ENCODE measurements at places on chromosomes 7 and 10. TPM values are rescaled to one million over a fixed set of nuclear protein-coding genes. Genes with fewer than 3 reads are reported as not detected.

The GRM3 gene
- total RNA-seq: not detected

- no peak for DNase-seq
Observed at GRCh38 chr10:67971311-67971710, 86.9 kb downstream of the SIRT1 start.

DNA sequence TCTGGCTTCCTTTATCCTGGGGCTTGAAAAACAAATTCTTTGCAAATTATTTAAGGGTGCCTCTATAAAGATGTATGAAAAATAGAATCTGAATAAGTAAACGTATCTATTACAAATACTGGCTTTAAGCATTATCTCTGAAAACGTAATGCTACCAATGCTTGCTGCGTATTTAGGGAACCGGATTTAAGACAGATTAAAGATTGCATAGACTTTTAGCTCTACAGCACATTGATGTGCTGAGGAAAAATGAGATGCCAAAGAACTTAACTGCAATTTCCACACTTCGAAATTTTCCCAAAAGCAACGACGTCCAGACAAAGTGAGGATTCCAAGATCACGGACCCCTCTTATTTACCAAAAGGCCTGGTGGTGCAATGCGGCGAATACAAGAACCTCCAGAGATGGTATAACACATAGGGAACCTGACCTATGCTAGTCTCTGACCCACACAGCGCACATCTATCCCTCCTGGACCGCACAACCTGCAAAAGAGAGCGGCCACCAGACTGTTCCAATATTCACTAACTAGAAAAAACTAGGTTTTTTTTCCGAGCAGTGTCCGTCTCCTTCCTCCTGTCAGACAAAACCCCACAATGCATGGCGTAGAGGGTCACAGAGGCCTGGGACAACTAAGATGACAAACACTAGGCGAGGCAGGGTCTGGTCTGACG lies 34.3 kb upstream of the PHF14 start:
- DNase-seq: no peak

DNA sequence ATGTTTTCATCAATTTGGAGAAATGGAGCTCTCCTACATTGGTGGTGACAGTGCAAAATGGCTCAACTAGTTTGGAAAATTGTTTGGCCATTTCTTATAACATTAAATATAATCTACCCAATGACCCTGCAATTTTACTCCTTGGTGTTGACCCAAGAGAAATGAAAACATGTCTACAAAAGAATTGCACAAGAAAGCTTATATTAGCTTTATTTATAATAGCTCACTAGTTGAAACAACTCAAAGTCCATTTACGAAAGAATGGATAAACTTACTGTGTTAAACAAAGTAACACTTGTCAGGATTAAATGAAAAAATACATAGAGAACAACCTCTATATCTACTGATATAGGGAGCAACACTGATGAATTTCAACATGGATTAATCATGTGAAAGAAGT lies 539.9 kb downstream of the DNAJB9 start:
- DNase-seq: no peak

- no peak for DNase-seq
Observed at GRCh38 chr7:132576721-132577085, 433 bp upstream of the PLXNA4 start.

DNA sequence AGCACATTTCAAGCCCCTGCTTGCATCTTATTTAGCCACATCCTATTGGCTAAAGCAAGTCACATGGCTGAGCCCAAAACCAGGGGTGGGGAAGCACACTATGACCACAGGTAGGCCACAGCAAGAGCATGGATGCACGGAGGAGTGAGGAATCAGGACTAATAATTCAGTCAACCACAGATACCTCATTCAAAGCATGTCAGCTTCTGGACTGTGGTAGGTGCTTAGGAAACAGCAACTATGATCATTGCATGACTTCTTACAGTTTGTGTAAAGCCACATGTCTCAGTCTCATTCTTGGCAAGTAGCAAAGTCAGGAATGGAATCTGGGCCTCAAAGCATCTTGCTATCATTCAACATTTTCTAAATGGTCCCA lies 79.0 kb upstream of the EMX2 start:
- DNase-seq: no peak

DNA sequence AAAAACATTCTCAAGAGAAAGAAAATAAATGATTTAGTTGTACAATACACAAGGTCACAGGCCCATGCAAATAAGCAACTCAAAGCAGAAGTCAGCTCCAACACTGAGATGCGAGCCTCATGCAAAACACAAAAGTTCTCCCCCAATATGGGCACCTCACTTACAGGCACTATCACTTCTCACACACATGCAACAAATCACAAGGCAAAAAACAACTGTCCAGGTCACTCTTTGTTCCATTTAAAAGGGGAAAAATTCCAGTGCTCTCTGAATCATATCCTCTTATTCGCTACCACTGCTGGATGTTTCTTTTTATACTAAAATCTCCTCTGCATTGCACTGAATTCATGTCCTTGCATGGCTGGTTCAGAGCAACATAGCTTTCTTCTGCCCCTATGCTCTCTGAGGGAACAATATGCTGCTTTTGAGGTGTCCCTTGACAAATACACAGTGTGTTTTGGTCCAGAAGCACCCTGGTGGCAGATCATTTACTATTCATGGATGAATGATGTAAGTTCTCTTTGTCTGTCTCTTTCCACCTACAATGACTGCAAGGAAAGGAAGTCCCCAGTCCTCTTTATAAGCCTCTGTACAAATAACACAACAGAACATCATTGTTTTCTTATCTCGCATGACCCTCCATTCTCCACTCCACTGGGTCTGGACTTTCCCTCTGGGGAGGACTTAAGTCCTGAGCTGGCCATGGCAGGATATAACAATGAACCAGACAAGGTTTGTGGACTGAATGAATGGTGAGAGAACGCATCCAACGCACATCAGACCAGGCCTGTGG lies 85.4 kb upstream of the GSDME start:
- no peak for DNase-seq

The MGMT gene
- 18.8 TPM for total RNA-seq

The GARIN1A gene
- total RNA-seq: 2.5 TPM

Measured in natural killer cell (primary cell).